ENCODE measurements at places on chromosomes 6 and 20. TPM values are rescaled to one million over a fixed set of nuclear protein-coding genes. Genes with fewer than 3 reads are reported as not detected.

- peaks cover 57% of the 10 kb centered on the region for H3K4me1 ChIP-seq
- peaks cover 13% of the 10 kb centered on the region for H3K36me3 ChIP-seq
- H3K27me3 ChIP-seq = no peaks in the 10 kb centered on the region
- no peak overlapping the region for H3K4me3 ChIP-seq
These were observed 11.4 kb downstream of the SYNGAP1 start for GRCh38 chr6:33430991-33431879.

- no peak for DNase-seq
- no peaks in the 10 kb centered on the region for H3K27me3 ChIP-seq
- H3K4me3 ChIP-seq = peak overlapping the region; percentile 80
- H3K27ac ChIP-seq = peak overlapping the region; percentile 96
- H3K4me1 ChIP-seq = peaks cover 49% of the 10 kb centered on the region
These were observed 1.7 kb downstream of the PPP1R10 start for GRCh38 chr6:30615219-30615957.

DNA sequence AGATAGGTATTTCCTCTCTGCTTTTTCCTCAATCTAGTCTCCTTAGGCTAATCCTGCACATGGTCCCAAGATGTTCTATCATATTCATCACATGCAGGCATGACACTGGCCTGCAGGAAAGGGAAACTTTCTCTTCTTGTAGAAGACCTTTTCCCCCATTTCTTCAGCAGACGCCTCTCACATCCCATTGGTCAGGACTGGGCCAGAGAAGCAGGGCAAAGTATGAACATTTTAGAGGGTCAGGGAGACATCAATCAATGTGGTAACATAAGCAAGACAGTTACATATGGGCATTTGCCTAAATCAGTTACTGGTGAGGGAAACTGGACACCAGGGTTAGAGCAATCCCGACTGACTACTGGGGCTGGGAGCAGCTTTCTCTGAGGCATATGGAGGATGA, 90.1 kb downstream of the CRYBG1 start:
- H3K27me3 ChIP-seq = no peaks in the 10 kb centered on the region
- no peaks in the 10 kb centered on the region for H3K36me3 ChIP-seq
- H3K4me1 ChIP-seq = peaks cover 46% of the 10 kb centered on the region
- H3K27ac ChIP-seq = peak overlapping the region; percentile 88

- H3K4me3 ChIP-seq = no peak overlapping the region
- DNase-seq = no peak
- H3K4me1 ChIP-seq = peaks cover 4% of the 10 kb centered on the region
These were observed 34.7 kb downstream of the FAM184A start for GRCh38 chr6:119043783-119044182.

DNA sequence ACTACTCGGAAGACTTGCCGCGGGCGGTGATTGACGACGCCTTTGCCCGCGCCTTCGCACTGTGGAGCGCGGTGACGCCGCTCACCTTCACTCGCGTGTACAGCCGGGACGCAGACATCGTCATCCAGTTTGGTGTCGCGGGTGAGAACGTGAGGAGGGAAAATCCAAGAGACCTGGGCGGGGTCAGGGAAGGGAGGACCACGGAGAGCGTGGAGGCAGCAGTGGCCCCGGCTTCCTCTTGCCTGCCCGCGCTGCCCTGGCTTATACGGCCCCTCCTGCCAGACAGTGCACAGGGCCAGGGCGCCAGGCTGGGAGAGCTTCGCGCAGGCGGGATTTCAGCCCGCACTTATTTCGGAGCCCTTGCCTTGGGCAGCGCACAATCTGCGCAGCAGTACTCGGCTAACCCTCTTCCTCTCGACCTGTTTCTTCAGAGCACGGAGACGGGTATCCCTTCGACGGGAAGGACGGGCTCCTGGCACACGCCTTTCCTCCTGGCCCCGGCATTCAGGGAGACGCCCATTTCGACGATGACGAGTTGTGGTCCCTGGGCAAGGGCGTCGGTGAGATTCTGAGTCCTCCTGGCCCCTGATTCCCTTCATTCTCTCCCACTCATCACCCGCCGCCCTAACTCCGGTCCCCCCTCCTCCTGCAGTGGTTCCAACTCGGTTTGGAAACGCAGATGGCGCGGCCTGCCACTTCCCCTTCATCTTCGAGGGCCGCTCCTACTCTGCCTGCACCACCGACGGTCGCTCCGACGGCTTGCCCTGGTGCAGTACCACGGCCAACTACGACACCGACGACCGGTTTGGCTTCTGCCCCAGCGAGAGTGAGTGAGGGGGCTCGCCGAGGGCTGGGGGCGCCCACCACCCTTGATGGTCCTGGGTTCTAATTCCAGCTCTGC, 2.0 kb downstream of the MMP9 start:
- DNase-seq = no peak
- H3K27ac ChIP-seq = peak overlapping the region; percentile 86
- no peak overlapping the region for H3K4me3 ChIP-seq

DNA sequence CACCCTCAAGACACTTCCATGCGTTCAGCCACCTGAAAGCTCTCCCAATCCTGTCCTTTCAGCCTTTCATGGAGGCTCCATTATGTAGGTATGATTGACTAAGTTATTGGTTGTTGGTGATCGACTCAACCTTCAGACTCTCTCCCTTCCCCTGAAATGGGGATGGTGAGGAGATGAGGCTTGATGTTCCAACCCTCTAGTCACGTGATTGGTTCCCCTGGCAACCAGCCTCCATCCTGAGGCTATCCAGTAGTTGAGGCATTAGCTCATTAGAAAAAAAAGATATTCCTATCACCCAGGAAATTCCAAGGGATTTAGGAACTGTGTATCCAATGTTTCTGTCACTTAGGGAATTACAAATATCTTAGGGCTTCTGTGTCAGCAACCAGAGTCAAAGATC, 426.6 kb downstream of the PKHD1 start:
- H3K27ac ChIP-seq = no peak overlapping the region
- no peaks in the 10 kb centered on the region for H3K4me1 ChIP-seq
- DNase-seq = no peak

GRCh38 chr6:119669221-119669620, 319.7 kb upstream of the MAN1A1 start:
- H3K27ac ChIP-seq = no peak overlapping the region
- H3K27me3 ChIP-seq = no peaks in the 10 kb centered on the region
- H3K4me3 ChIP-seq = no peak overlapping the region
- H3K36me3 ChIP-seq = no peaks in the 10 kb centered on the region
- DNase-seq = no peak

GRCh38 chr6:22928775-22929174, 359.4 kb downstream of the HDGFL1 start:
- H3K27ac ChIP-seq = no peak overlapping the region
- no peak for DNase-seq
- H3K4me1 ChIP-seq = no peaks in the 10 kb centered on the region
- H3K36me3 ChIP-seq = no peaks in the 10 kb centered on the region
- no peak overlapping the region for H3K4me3 ChIP-seq

DNA sequence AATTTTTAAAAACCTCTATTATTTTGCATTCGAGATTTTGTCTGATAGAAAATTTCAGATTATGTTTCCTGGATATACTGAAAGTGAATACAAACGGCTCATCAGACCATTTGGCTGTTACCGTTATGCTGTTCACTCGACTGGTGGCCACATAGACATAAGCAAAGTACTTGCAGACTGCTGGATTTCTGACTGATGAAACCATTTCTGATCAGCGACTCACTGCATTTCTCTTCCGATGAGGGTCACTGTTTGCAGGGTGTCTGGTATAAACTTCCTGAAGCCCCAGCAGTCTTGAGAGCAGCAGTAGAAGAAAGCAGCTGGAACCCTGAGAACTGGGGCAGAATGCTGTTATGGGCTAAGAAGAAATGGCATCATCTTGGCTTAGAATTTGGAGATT, 17.7 kb downstream of the SNX9 start:
- H3K27ac ChIP-seq = no peak overlapping the region
- no peaks in the 10 kb centered on the region for H3K4me1 ChIP-seq
- no peak for DNase-seq
- H3K36me3 ChIP-seq = no peaks in the 10 kb centered on the region
- H3K4me3 ChIP-seq = no peak overlapping the region
- H3K27me3 ChIP-seq = no peaks in the 10 kb centered on the region

- peak; percentile 74 for DNase-seq
- H3K4me1 ChIP-seq = no peaks in the 10 kb centered on the region
- no peaks in the 10 kb centered on the region for H3K36me3 ChIP-seq
- no peaks in the 10 kb centered on the region for H3K27me3 ChIP-seq
These were observed 968.5 kb upstream of the GJE1 start for GRCh38 chr6:141164042-141164743.

GRCh38 chr20:53262365-53262764, 290.2 kb downstream of the TSHZ2 start:
- H3K27me3 ChIP-seq = peaks cover 10% of the 10 kb centered on the region
- H3K4me3 ChIP-seq = no peak overlapping the region
- no peaks in the 10 kb centered on the region for H3K4me1 ChIP-seq
- no peak overlapping the region for H3K27ac ChIP-seq

GRCh38 chr6:167476844-167477595, 152.1 kb downstream of the TTLL2 start:
- no peaks in the 10 kb centered on the region for H3K36me3 ChIP-seq
- H3K4me3 ChIP-seq = no peak overlapping the region
- no peak for DNase-seq
- peaks cover 6% of the 10 kb centered on the region for H3K4me1 ChIP-seq

DNA sequence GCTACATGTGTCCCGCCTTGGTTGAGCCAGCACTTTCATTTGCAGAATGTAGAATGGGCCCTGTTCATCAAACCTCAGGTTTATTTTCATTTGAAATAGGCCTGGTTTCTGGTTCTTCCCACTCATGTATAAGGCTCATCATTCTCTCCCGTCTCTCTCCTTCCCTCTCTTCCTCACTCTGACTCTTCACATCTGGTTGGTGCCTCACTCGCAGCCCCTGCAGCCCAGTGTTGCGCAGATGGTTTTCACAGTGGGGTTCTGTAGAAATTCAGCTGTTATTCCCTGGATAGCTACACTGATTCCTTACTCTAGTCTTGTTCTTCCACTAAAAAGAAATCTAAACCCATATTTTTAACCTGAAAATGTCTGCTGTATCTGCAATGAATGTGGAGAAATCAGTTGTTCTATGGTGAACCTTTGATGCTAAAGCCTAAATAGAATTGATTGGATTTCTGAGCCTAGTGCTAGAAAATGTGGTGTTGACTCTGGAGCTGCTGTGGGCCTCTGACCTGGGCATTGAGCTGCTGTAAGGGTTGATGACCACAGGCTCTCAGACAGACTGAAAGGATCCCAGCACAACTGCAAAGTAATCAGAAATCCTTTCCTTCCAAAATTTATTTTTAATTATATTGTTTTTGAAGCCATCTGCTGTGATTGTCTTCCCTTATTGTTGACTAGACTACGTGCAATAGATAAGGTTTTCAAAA, 150.3 kb downstream of the TMEM242 start:
- H3K27ac ChIP-seq = no peak overlapping the region
- H3K36me3 ChIP-seq = peaks cover 13% of the 10 kb centered on the region
- H3K4me3 ChIP-seq = no peak overlapping the region
- H3K4me1 ChIP-seq = peaks cover 4% of the 10 kb centered on the region

DNA sequence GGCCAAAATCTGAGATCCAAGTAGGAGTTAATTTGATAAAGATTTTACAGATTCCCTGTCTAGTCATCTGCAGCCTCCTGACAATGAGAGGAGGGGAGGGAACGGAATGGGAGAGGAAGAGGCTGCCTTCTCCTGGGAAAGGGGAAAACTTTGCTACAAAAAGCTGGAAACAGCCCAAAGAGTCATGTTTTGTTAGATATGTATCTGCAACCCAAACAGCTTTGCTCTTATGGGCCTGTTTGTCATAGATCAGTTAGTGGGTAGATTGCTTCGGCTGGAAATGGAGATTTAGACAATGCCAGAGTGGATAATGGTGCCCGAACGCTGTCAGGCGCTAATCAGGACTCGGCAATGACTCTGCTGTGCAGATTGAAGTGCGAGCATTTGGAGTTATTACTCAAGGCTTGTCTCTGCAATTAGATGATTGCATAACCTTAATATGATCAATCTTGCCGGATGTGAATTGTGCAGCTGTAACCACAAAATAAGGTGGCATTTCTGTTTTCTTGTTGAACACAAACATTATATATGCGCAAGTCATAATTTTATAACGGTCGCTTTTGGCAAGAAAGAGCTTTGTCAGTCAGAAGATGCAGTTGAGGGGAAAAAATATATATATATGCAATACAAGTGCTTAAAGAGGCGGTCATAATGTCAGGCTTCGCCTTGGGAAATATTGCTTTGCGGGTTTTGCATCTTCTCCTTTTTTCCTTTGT, 92.4 kb upstream of the MAFB start:
- H3K27me3 ChIP-seq = no peaks in the 10 kb centered on the region
- no peak overlapping the region for H3K4me3 ChIP-seq
- no peaks in the 10 kb centered on the region for H3K36me3 ChIP-seq
- H3K27ac ChIP-seq = no peak overlapping the region
- peaks cover 57% of the 10 kb centered on the region for H3K4me1 ChIP-seq
- no peak for DNase-seq

- DNase-seq = no peak
- H3K4me3 ChIP-seq = no peak overlapping the region
- no peaks in the 10 kb centered on the region for H3K27me3 ChIP-seq
- H3K36me3 ChIP-seq = no peaks in the 10 kb centered on the region
These were observed 17.6 kb downstream of the CAPN11 start for GRCh38 chr6:44176130-44176761.

- no peaks in the 10 kb centered on the region for H3K36me3 ChIP-seq
- H3K4me1 ChIP-seq = no peaks in the 10 kb centered on the region
- no peak overlapping the region for H3K4me3 ChIP-seq
- H3K27ac ChIP-seq = no peak overlapping the region
These were observed 371.2 kb upstream of the SULF2 start for GRCh38 chr20:48156521-48156920.

The FAM83B gene
- 2.0 TPM for total RNA-seq

The PMEPA1 gene
- 109 TPM for total RNA-seq

The TMC2 gene
- not detected for total RNA-seq

The SIRPG gene
- total RNA-seq = 0.38 TPM

The BPIFB1 gene
- 121 TPM for total RNA-seq

The MEP1A gene
- not detected for total RNA-seq

The DBNDD2 gene
- total RNA-seq = 53.1 TPM

The NR2E1 gene
- total RNA-seq = not detected

The CCN6 gene
- not detected for total RNA-seq

The CDC5L gene
- 17.3 TPM for total RNA-seq
